Sigmoid colon (tissue), 7 donors: ENCODE measurements at places on chromosomes 3 and 15. TPM values are rescaled to one million over a fixed set of nuclear protein-coding genes. Genes with fewer than 3 reads are reported as not detected.

ASB14 gene
- polyA plus RNA-seq, result not detected

SCN10A gene
- not detected for polyA plus RNA-seq

CLDN11 gene
- 3.2 TPM for polyA plus RNA-seq

AADACL2 gene
- polyA plus RNA-seq, result not detected

ARPP21 gene
- polyA plus RNA-seq, result not detected

CDHR4 gene
- polyA plus RNA-seq, result 0.16 TPM

NBEAL2 gene
- 7.8 TPM for polyA plus RNA-seq

CSPG4 gene
- polyA plus RNA-seq, result 0.60 TPM

TMEM40 gene
- polyA plus RNA-seq, result 0.60 TPM
